ENCODE measurements at places on chromosomes 7 and 10.

DNA sequence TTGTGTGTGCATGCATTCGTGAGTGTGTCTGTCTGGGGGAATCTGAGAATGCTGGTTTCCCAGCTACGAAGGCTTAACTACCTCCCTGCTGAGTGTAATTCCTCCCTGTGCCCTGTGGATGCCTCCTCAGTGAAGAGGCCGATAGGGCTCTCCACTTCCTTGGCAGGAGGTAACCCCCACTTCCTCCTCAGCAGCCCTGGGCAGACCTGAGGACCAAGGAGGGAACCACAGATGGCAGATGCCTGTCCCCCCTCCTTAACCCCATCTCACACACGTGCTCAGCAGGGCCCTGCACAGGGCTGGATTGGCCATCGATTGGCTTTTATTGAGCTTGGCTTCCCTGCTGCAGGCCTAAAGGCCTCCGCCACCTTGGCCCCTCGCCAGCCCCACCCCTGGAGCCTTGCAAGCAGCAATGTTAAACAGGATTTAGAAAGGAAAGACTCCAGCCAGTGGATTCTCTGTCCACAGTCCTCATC, 45.6 kb upstream of the LRRC4 start:
- DNase-seq: no peak

- DNase-seq: no peak
Measured at GRCh38 chr7:29343399-29343798, 148.8 kb downstream of the CHN2 start.

- no peak for DNase-seq
Measured at GRCh38 chr10:24414597-24414996, 205.7 kb downstream of the KIAA1217 start.

- no peak for DNase-seq
Measured at GRCh38 chr7:40680657-40681056, 545.9 kb downstream of the SUGCT start.

GRCh38 chr7:46186131-46186530, 265.1 kb upstream of the IGFBP3 start:
- no peak for DNase-seq

All from activated T-cell treated with anti-CD3 and anti-CD28 coated beads, Interleukin-2, amount 50 U/mL, for 48 hours (primary cell).